GM10248 (cell line): ENCODE measurements at places on chromosomes 2 and 18.

GRCh38 chr2:167147271-167147941 is 259.1 kb downstream of the XIRP2 start:
- no peak for DNase-seq

DNA sequence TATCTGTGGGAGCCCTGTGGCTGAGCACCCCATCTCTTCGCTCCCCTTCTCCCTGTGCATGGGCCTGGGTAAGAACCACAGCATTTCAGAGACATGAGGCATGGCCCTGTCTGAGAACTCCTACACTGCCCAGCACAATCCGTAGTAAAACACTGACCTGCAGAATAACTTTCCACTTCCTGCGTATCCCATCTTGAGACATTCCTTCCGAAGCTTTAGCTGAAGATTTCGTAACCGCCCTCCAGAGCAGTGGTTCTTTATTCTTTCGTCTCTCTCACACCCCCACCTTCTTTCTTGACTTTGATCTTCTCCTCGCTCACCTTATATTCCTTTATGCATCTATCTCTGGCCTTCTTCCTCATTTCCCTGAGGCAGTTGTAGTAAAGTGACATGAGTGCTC is 381.1 kb downstream of the HRH4 start:
- DNase-seq: no peak

GRCh38 chr2:185618625-185619024 is 120.0 kb upstream of the FSIP2 start:
- DNase-seq: no peak

- DNase-seq: no peak
Measured at GRCh38 chr2:110997331-110998045, 123.2 kb upstream of the BCL2L11 start.

DNA sequence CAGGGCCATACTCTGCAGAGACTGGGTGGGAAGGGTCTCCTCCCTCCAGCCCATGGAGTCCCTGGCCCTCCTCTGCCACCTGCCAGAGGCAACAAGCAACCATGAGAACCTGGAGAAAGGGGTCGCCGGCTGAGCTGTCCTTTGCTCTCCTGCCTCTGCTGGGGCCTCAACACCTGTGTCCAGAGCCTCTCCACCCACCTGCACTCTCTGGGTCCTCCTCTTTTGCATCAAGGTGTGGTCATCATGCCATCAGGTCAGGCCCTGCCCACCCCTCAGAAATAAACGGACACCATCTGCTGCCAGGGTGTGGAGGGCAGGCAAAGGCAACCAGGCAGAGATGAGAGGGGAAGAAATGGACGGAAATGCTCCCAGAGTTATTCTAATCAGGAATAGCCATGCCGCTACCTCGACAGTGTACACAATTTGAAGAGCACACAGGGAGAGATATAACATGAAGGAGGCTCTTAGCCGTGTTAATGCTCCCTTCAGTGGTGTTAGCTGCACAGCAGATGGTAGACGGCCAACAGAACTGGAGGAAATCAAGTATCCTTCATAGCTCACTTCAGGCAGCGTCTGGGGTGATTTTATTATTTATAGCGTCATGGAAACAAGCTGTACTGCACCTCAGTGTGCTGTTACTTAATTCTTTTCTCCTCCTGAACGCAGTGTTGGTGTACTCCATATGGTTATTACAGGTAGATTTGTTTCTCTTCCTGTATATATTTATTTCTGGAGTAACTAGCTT is 247.9 kb downstream of the TSN start:
- no peak for DNase-seq

DNA sequence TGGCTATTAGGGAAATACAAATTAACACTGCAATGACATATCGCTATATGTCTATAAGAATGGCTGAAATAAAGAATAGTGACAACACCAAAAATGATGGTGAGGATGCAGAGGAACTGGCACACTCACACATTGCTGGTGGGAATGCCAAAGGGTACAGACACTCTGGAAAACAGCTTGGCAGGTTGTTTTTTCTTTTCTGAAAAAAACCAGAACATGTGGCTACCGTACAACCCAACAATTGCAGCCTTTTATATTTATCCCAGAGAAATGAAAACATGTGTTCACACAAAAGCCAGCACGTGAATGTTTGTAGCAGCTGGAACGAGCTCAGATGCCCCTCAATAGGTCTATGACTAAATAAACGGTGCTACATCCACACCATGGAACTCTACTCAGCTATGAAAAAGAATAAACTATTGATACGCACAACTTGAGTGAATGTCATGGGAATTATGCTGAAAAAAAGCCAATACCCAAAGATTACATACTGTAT is 45.9 kb downstream of the KCNE4 start:
- DNase-seq: no peak

- no peak for DNase-seq
Measured at GRCh38 chr2:62475172-62476011, 30.6 kb downstream of the TMEM17 start.

DNA sequence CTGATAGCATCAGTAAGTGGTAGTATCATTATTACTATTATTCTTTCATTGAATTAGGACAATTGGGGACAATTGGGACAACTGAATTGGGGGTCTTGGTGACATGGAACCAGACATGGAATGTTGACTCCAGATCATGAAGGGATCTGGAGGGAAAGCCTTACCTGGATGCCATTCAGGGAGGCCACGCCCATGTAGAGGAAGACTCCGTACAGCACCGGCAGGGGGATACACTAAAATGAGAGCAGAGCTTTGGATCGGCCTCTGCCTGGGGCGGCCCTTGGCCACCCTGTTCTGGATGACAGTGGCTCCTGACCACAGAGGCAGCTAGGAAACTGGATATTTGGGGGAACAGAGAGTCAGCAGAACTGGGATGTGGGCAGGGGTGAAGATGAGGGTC is 29.2 kb downstream of the MTHFD2 start:
- no peak for DNase-seq

DNA sequence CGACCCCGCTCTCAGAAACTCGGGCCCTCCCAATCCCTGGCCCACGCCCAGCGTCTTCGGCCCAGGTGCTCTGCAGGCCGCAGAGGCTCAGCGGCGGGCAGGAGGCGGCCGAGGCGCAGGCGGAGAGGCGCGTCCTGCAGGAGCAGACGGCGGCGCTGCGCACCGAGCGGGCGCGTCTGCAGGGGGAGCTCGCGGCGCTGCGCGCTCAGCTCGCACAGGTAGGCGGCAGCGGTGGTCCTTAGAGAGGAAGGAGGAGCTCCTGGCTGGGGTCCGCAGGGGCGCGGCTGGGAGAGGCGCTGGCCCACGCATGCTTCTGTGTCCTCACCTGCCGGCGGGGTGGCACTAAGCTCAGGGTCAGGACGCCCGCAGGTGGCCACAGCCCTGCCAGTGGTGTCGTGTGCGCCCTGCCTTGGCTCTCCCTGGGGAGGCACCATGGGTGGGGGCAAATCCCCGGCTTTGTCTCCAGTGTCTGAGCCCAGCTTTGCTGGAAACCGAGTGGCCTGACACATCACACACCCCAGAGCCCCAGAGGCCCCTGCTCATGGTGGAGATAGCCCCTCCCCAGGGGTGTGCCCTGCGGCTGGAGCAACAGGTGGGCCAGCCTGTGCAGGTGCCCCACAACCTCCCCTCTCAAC is 14.9 kb upstream of the SNED1 start:
- peak; percentile 69 for DNase-seq

DNA sequence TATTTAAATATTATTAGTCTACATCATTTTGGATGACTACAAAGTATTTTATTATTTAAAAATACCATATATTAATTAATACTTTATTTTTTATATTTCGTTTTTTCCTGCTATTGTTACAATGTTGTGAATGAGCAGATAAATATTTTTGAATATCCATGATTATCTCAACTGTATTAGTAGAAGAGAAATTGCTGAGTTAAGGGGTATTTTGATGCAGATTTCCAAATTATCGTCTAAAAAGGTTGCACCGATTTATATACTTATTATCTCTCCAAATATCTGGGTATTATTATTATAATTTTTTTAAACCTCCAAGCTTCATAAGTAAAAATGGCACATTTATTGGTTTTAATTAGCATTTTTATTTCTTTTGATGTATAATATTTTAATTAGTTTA is 8.9 kb upstream of the IL1RL1 start:
- no peak for DNase-seq

- no peak for DNase-seq
Measured at GRCh38 chr18:11994703-11995444, 13.6 kb downstream of the IMPA2 start.

DNA sequence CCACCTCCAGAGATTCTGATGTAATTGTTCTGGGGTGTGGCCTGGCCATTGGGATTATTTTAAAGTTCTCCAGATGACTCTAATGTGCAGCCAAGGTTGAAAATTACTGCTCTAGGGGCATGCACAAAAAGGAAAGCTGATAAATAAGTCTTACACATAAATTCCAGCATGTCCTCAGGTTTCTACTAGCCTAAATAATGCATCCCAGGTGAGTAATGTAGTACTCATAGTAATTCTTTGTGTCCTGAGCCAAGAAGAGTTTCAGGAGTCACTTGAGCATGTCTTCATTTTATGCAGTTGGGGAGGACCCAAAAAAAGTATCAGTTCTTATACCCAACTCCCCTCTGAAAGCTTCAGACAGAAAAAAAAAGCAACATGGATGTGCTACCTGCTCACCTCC is 130.1 kb upstream of the SP5 start:
- no peak for DNase-seq

DNA sequence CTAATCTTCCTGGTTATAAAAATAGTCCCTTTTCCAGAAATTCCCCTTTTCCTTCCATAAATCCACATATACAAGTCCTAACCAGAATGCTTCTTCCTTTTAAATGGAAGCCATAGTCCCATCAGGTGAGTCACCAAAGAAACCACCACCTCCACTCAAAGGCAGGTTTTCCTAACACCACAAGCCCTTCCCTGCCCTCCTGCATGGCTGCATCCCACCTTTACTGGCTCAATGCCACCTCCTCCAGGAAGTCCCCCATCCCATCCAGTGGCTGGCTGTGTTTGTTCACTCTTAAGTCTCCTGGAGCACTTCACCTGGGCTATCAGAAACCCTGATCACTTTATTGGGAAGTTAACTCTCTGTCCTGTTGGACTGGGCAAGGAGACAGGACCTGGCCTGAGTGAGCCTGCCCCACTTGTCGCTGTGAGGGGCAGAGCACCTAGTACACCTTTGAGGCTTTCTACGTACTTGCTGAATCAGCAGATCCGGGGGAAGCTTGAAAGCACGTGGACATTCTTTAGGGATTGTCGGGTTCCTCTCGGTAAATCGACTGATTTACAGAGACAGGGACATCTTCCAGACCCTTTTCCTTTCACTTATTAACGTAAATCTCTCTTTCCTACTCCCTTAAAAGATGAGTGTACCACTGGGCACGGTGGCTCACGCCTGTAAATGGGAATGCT is 71.0 kb downstream of the NGEF start:
- no peak for DNase-seq

DNA sequence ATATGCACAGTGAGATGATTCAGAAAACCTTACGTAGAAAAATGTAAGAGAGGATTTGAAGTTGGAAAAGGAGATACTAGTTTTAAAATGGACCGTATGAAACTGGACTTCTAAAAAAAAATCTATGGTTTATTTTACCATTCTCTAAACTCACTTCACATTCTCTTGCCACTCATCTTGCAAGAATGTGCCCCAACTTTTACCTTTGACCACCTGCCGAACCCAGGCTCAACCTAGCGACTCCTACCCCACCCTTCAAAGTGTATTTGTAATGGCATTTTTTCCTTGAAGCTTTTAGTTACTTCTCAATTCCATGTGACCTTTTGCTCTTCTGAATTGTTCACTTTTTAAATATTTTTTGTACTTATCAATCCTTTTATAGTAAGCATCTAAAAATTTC is 160.8 kb downstream of the PHLPP1 start:
- DNase-seq: no peak

DNA sequence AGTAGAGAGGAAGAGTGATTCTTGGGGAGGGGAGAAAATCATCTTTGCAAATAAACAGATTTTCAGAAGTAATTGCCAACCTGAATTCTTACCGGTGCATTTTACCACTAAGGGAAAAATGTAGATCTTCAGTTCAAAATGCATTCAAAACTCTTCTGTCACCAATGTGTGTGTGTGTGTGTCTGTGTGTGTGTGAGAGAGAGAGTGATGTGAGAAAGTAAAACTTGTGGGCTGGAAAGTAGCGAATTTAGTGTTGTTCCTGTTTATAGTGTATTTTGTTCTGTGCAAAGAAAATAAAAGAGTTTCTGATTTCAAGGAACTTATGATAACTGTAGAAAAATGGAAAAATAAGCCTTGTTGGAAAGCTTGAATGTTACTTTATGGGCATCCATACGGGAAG is 27.0 kb downstream of the KCNJ13 start:
- DNase-seq: no peak

DNA sequence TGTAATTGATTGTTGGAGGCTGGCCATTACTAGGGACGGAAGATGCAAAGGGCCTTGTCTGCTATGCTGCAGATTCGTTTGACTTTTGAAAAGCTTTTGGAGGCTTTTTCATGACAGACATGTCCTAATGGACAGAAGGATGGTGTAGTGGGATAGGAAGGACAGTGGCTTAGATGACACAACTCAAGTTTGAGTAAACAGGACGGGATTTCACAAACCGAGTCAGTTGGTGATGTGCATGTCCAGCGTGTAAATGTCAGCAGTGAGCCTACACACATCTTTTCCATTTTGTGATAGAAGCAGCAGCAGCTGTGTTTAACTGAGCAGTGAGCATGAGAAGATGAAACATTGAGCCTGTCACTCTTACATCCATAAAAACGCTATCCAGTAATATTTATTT is 76.0 kb downstream of the NCK2 start:
- no peak for DNase-seq

DNA sequence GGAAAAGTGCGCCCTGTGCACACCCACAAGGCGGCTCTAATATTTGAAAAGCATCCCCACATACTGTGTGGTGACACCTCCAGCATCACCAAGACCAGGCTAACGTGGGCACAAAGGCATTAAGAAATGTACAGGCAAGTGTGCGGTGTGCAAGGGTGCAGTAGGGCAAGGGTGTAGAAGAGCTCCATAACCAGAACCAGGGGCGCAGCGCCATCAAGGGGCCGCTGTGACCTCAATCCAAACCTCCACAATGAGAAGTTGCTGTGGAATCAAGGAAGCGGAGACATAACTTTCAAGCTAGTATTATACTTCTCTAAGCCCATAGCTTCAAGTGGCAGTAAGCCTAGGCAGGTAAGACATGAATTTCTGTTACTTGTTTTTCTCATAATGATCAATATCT is 13.0 kb downstream of the L3MBTL4 start:
- DNase-seq: no peak

GRCh38 chr2:230202430-230203109 is 17.2 kb downstream of the SP110 start:
- peak; percentile 52 for DNase-seq

DNA sequence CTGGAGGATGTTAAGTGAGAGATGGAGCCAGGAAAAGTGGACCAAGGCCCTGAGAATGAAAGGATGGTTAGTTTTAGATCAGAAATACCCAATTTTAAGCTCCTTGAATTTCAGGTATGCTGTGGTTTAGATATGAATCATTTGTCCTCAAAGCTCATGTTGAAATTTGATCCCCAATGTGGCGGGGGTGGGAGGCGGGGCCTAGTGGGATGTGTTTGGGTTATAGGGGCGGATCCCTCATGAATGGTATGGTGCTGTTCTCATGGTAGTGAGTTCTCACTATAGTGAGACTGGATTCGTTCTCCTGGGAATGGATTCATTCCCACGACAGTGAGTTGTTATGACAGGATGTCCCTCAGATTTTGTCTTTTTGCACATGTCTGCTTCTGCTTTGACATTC is 11.4 kb downstream of the MYO5B start:
- DNase-seq: no peak

GRCh38 chr2:63778391-63778790 is 63.3 kb upstream of the UGP2 start:
- DNase-seq: no peak
